ENCODE measurements at places on chromosomes 1 and 21.

- no peak for DNase-seq
Observed at GRCh38 chr1:155529929-155530328, 32.7 kb downstream of the ASH1L start.

GRCh38 chr1:96872757-96873156 lies 151.2 kb downstream of the PTBP2 start:
- DNase-seq = no peak

GRCh38 chr1:19511116-19511515 lies 25.8 kb upstream of the CAPZB start:
- no peak for DNase-seq

DNA sequence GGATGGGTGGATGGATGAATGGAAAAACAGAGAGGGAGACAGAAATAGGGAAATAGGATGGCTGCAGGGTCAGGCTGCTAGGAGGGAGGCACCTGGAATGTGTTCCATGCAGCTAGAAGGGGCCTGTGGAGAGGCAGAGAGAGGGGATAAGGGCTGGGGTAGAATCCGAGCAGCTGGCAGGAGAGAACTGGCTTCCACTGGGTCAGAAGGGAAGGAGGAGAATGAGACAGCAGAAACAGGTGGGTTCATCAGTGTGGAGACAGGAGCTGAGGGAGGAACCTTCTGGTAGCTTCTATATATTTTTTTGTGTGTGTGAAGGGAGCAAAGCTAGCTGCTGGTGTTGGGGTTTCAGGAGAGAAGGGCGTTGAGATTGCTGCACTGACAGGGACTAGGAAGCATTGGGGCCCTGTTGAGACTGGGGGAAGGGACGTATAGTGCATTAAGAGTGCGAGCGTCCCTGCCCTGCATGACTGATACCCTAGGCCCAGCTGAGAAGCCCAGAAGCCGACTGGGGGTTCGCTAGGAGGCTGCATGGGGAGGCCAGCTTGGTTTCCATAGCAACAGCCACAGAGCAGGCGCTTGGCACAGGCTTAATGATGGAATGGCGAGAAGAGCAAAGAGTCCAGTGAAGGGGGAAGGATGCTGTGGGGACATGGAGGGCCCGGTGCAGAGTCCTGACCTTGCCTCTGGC lies 14.8 kb upstream of the KIF21B start:
- DNase-seq = no peak

DNA sequence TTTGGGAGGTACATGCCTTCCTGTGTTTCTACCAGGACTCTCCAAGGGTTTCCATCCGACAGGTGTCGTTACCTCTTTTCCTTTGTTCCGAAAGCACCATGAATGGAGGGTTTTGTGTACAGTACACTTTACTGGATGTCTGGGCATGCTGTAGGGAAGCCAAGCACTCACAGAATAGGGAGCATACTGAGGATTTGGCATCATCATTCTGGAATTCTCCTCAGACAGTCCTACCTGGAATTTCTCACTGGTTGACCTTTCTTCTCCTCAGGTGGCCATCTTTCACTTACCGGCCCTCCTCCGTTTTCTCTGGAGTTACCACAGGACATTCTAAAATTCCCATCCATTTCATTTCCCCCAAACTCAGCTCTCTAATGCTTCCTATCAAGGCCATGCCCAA lies 5.9 kb upstream of the MPL start:
- DNase-seq = no peak

- DNase-seq = no peak
Observed at GRCh38 chr1:16720351-16721223, 19.7 kb upstream of the RNU1-4 start.

GRCh38 chr1:11285883-11286734 lies 13.1 kb downstream of the UBIAD1 start:
- DNase-seq = no peak

DNA sequence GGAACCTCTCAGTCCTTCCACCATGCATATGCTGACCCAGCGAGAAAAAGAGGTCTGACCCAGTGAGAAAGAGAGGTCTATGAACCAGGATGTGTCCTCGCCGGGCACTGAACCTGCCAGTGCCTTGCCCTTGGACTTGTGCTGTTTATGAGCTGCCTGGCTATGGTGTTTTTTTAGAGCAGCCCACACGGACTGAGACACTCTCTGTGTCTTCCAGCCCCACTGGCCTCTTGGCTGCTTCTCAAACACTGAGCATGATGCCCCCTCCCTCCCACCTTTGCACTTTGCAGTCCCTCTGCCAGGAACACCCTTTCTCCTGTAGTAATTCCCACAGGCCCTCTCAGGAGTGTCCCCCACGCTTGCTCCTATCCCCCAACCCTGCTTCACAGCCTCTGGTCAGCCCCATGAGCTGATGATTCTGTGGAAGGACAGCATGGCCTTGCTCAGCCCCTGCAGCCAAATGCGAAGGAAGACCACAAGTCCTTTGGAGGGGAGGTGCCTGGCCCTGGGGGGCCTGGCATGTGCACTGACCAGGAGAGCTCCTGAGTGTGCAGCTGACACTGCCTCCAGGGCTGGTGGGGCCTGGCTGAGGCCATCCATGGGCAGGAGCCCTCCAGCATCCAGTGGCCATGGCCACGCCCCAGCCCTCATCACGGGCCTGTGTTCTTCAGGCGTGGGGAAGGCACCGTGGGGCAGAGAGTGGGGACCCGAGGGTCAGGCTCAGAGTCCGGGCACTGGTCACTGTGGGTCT lies 23.8 kb downstream of the WNT3A start:
- DNase-seq = no peak

DNA sequence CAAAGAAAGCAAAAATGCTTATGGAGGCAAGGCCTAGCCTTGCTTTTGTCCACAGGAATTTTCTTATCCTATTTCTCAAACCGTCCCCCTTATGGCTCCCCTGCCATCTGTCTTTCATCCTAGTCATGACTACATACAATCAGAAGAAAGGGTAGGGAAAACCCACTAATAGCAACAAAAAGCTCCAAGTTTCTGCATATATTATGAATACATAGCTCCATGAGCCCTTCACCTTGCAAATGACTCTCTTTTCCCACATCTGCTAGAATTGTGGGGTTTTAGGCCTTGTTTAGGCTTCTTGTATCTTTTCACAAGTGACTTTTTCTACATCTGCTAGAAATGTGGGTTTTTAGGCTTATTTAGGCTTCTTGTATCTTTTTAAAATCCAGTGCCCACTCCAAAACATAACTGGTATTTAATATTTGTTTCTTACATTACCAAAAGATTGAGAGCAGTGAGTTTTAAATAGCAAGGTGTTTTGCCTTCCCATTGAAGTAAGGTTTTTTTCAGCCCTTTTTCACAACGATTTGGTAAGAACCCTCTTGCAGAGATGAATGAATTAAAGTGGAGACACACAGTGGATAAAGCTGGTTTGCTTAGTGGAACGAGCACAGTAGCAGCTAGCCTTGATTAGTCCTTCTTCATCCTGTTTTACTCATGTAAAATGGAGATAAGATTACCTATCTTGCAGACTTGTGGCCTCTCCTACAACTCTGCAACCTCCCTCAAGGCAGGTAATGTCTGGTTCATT lies 4.4 kb downstream of the GADD45A start:
- DNase-seq = no peak

DNA sequence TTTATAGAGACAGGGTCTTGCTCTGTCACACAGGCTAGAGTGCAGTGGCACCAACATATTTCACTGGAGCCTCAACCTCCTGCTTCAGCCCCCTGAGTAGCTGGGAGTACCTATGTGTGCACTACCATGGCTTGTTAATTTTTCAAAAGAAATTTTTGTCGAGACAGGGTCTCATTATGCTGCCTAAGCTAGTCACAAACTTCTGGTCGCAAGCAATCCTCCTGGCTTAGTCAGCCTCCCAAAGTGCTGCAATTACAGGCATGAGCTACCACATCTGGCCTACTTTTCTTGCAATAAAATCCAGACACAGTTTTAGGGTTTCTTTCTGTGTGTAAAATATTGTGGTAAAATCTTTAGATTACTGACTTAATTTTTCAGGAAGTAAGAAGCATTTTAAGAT lies 27.9 kb upstream of the NTPCR start:
- no peak for DNase-seq

- DNase-seq = no peak
Observed at GRCh38 chr1:222618880-222619596, 1.1 kb downstream of the MIA3 start.

DNA sequence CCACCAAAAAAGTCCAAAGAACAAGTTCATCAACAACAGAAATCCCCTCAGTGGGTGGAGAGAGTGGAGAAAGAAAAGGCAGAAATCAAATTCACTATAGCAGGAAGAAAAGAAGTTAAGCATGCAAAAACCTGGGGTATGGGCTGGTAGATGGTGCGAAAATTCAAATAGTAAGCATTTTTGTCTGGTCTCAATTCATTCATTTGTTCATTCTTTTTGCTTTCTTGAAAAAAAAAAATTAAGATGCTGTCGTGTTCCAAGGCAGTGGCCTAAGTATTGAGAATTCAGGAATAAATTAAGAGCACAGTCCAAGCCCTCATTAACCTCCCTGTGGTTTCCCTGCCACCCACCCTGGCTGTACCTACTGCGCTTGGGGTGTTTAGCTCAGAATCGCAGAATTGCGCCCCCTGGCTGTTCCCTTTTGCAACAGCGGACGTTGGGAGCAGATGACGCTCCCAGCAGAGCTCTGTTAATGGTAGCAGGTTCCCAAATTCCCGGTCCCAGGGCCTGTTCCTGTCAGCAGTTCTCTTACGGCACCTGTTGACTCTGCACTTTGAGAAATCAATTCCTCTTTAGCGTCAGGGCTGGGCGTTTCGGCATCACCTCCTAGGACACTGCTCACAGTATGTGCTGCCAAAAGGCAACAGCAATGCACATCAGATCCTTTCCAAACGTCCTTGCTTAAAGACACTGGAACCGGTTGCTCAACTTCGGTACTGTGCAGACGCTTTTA lies 34.0 kb upstream of the SSX2IP start:
- peak; percentile 28 for DNase-seq

All from central memory CD4-positive, alpha-beta T cell (primary cell).